ENCODE measurements at places on chromosomes 7 and 10.

GRCh38 chr10:30398788-30399187 is 35.2 kb upstream of the MAP3K8 start:
- DNase-seq, result no peak

- DNase-seq, result no peak
Observed at GRCh38 chr10:105840288-105840770, 1199.2 kb downstream of the SORCS3 start.

DNA sequence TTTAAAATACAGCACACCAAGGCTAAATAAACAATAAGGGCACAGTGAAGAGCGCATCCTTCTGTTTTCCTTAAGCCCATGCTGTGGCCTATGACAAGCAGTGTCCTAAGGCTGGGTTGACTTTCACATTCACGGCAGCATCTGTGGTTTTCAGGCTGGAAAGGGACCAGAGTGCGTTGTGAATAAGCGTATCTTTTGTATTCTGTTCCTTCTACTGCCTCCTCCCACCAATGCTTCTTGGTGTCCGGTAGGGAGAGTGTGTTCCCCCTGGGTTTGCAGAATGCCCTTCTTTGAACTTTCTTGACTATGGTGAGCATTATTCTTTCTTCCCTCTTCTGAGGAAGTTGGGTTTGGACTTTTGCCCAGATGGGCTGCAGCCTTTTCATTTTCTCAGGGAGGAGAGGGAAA is 73.6 kb downstream of the ABCA13 start:
- no peak for DNase-seq

- no peak for DNase-seq
Observed at GRCh38 chr10:97744405-97745035, 7.6 kb downstream of the ZFYVE27 start.

- no peak for DNase-seq
Observed at GRCh38 chr7:55277916-55278315, 87.2 kb upstream of the LANCL2 start.

DNA sequence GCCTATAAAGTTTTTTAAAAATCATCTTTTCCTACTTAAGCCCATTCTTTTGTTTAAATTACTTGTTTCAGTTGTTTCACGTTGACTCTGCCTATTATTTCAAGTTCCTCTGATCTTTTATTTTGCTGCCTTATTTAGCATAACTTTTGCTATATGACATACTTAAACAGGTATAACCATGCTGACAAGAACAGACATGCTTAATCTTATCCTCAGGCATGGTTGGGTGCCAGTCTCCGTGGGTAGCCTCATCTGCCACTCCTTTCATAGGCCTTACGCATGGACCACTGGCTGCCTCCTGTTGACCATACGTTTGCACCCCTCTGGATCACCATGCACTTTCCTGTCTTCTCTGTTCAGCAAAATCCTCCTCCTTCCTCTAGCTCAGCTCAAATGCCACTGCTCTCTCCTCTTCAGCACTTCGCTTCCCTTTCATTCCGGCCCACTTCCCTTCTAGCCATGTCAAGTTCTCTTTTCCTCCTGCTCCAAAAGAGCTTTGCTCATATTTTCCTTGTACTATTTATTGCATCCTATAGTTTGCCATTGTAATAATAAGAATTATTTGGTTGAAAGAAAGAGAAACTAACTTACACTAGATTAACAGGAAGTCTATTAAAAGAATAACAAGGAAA is 10.0 kb upstream of the TSPAN33 start:
- no peak for DNase-seq
